Activated CD8-positive, alpha-beta T cell treated with anti-CD3 and anti-CD28 coated beads, Interleukin-2, amount 10 ng/mL, durations not matched to agents 7 days and 5 days (primary cell): ENCODE measurements at places on chromosomes 7 and 10.

DNA sequence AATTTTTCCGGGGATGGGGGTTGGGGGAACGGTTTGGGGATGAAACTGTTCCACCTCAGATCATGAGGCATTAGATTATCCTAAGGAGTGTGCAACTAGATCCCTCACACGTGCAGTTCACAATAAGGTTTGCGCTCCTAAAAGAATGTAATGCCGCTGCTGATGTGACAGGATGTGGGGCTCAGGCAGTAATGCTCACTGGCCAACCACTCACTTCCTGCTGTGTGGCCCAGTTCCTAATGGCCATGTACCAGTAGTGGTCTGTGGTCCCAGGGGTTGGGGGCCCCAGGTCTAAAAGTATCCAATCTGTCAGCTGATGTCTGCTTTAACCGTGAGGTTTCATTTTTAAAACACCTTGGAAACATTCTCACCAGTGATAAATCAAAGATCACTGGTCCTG lies 2.2 kb downstream of the STN1 start:
- H3K27me3 ChIP-seq = no peaks in the 10 kb centered on the region
- peaks cover 53% of the 10 kb centered on the region for H3K36me3 ChIP-seq
- peak; percentile 74 for DNase-seq
- H3K27ac ChIP-seq = peak overlapping the region; percentile 97
- H3K4me3 ChIP-seq = peak overlapping the region; percentile 98
- peaks cover 60% of the 10 kb centered on the region for H3K4me1 ChIP-seq

DNA sequence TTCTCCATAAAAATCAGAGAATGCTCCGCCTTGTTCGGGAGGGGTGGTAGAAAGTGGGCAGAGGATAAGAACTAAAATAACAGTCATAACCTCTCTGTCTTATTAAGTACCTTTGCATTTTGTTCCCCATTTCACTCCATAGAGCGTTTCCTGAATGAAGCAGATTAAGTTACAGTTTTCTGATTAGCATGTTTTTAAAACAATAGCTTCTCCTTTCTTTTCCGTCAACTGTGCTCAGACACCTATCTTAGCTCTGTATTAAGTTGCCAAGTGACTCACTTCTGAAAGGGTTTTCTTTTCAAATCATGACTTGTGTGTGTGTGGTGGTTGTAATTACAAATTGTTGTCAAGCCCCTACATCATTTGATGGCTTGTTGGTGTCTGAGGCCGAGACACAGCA lies 1.4 kb downstream of the HABP2 start:
- peaks cover 27% of the 10 kb centered on the region for H3K27me3 ChIP-seq
- H3K4me3 ChIP-seq = no peak overlapping the region
- H3K27ac ChIP-seq = no peak overlapping the region
- H3K36me3 ChIP-seq = no peaks in the 10 kb centered on the region

GRCh38 chr10:55631071-55631654 lies 729.9 kb downstream of the ZWINT start:
- H3K4me1 ChIP-seq = peaks cover 10% of the 10 kb centered on the region
- peaks cover 22% of the 10 kb centered on the region for H3K27me3 ChIP-seq
- H3K36me3 ChIP-seq = no peaks in the 10 kb centered on the region
- H3K27ac ChIP-seq = no peak overlapping the region

- H3K27ac ChIP-seq = no peak overlapping the region
- peaks cover 65% of the 10 kb centered on the region for H3K36me3 ChIP-seq
- H3K4me3 ChIP-seq = no peak overlapping the region
- DNase-seq = no peak
Observed at GRCh38 chr10:79355420-79356017, 8.2 kb downstream of the PPIF start.
